LoVo (cell line): ENCODE measurements at places on chromosomes 7 and 10.

GRCh38 chr10:8473205-8473604, 418.7 kb downstream of the GATA3 start:
- DNase-seq, result no peak

- no peak for DNase-seq
These were observed 228.5 kb downstream of the SLC25A13 start for GRCh38 chr7:96093435-96093834.

- no peak for DNase-seq
These were observed 7.9 kb downstream of the FAM20C start for GRCh38 chr7:200290-200689.

DNA sequence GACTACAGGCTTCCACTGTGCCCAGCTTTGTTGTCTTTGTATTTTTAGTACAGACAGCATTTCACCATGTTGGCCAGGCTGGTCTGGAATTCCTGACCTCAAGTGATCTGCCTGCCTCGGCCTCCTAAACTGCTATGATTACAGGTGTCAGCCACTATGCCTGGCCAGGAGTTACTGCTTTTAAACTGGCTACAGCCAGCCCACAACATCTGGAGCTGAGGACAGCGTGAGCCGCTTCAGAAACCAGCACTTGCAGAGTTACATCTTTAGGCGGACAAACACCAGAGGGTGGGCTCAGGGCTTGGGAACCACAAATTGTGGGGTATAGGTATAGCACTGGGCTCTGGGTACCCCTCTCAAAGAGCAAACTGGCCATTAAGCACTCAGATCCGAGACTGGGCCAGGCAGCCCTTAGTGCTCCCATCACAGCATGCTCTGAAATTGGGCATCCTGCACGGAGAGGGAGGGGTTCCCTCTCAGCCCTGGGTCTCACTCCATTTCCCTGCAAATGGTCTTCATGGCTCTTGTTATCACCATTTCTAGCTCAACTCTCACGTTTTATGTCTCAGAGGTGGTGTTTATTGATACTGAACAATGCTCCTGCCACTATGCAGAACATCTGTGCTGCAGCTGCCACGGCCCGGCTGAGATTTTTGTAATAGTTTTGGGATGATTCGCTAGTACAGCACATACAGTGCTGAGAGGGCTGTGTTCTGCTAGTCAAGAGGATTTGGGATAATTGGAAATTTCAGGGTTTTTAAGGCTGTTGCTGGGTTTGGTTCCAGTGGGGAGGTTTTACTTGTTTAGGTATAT, 146.4 kb upstream of the LYZL2 start:
- no peak for DNase-seq

DNA sequence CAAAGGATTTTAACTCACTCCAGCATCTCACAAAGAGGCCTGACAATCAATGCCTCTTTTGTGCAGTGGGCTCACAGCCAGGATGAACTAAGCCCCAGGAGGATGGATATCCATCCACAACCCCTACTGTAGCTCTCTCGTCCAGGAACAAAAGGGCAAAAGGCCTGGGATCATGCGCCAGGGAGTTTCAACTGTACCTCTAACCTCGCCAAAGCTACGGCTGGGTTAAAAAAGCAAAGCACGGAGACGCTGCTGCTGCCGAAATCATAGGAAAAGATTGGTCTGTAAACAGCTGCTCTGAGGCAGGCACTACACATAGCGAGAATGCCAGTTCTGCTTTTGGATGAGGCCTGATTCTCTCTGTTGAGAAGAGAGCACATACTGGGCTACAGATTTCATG, 32.1 kb downstream of the VSTM4 start:
- no peak for DNase-seq

- no peak for DNase-seq
These were observed 109.3 kb upstream of the KMT2C start for GRCh38 chr7:152544971-152545619.

- no peak for DNase-seq
These were observed 128.3 kb downstream of the NEBL start for GRCh38 chr10:20768843-20769242.

GRCh38 chr10:51369903-51370302, 295.6 kb downstream of the PRKG1 start:
- no peak for DNase-seq

- no peak for DNase-seq
These were observed 465.3 kb downstream of the PLXDC2 start for GRCh38 chr10:20281579-20281978.

DNA sequence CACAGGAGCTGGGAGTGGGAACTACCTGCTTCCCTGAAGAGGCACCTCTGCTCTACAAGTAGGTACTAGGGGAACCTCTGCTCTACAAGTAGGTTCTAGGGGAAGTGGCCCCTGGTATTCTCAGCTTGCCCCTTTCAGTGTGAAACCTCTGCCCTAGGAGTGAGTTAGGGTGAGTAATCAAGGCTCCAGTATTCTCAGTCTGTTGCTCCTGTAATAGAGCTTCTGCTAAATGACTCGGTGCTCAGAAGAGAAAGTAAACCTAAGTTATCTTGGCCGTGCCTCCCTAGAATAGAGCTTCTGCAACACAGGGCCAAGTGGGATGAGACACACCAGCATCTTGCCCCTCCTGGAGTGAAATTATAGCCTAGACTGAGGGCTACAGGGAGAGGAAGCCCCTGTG, 13.4 kb upstream of the RASSF4 start:
- DNase-seq, result no peak

GRCh38 chr7:136957391-136957790, 88.9 kb downstream of the CHRM2 start:
- DNase-seq, result no peak

- no peak for DNase-seq
These were observed 93.6 kb downstream of the TMEM178B start for GRCh38 chr7:141167381-141167964.
